D341Med (cell line): ENCODE measurements at places on chromosomes 12 and 14.

DNA sequence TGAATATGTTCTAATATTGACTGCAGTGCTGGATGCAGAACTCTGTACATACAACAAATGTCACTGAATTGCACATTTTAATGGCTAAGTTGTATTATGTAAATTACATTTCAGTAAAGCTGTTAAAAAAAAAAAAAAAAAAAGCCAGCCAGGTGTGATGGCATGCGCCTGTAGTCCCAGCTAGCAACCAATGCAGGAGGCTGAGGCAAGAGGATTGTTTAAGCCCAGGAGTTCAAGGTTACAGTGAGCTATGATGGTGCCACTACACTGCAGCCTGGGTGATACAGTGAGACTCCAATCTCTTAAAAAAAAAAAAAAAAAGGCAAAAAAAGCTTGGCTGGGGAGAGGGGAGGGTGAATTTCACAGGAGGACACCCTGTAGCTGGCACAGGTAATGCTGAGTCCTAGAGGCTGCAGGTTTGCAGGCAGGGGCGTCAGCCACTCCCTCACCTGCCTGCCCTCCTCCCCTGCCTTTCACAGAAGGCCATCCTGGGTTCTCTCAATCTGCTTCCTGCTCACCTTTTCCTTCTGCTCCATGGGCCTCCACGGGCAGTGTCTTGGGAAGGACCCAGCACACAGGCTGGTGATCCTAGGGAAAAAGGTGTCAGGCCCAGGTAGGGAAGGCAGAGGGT is 40.7 kb downstream of the TESC start:
- DNase-seq, result no peak

- no peak for DNase-seq
These were observed 290.2 kb downstream of the PRKD1 start for GRCh38 chr14:29637411-29637810.

- no peak for DNase-seq
These were observed 276.8 kb downstream of the PCNX1 start for GRCh38 chr14:71183876-71184689.

- DNase-seq, result no peak
These were observed 4.8 kb downstream of the NR4A1 start for GRCh38 chr12:52055731-52056711.

DNA sequence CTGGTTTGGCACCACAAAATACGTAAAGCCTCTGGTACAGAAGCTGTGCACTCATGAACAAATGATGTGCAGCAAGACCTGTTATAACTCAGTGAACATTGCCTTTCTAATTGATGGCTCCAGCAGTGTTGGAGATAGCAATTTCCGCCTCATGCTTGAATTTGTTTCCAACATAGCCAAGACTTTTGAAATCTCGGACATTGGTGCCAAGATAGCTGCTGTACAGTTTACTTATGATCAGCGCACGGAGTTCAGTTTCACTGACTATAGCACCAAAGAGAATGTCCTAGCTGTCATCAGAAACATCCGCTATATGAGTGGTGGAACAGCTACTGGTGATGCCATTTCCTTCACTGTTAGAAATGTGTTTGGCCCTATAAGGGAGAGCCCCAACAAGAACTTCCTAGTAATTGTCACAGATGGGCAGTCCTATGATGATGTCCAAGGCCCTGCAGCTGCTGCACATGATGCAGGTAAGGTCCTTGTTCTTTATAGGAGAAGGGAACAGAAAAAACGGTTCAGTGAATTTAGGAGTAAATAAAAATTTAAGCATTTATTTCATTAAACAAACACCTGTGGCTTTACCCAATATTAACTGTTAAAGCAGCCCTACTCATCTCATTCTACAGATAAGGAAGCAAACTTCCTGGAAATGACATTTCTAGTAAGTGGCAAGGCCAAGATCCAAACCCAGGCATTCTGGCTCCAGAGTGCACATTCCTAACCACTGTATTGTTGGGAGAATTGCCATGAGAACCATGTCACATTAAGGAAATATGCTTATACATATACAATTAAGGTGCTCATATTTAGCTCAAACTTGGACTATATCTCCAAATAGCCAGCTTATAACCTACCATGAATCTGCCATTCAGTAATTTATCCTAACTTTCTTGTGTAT is 11.7 kb downstream of the COCH start:
- DNase-seq, result no peak

DNA sequence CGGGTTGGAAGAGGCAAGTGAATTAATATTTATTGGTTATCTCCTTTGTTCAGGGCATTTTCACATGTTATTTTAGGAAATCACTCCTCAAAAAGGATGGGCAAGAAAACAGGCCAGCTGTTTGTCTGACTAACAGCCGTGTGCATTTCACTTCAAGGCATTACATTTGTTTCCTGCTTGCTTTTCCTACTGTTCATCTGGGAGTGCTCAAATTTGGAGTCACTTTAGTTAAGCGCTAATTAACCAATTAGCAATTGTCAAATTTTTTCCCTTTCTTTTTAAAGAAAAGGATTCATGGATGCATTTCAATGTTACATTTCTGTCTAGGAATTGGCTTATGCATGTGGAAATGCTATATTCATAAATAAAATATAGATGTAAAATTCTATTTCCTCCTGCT is 415.9 kb downstream of the NELL2 start:
- no peak for DNase-seq

DNA sequence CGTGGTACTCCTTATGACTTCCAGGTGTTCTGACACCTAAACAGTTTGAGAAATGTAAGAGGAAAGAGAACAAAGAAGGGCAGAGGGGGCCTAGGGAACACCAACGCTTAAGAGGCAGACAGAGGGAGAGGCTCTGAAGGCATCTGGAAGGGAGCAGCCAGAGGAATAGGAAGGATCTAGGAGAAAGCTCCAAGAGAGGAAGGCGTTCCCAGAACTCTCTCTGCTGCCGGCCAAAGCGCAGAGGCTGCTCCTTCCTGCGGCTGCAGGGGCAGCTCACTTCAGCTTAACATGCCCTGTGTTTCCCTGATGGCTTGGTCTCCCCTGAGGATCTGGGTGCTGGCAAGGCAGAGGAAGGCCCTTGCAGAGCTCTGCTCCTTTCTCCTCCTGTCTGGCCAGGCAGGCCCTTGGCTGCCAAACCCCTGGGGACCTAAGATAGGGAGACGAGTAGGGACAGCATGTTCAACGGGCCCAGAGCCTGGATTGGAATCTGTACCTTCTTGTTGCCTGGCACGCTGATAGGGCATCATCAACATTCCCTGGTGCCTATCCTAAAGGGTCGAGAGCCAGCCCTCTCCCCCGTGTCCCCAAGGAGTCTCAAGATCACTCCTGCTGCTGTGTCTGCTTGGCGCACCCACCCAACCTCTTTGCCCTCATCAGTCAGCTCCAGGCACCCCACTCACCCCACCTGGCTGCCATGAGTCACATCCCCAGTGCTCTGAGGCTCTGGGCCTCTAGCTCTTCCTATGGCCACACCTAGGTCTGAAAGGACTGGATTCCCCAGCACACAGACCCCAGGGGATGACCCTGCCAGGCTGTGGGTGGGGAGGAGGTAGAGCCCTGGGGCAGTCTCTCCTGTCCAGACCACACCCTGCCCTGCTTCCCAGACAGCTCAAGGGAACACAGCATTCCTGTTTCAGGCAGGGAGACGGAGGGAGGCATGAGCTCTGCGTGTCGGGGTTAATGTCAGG is 45.6 kb downstream of the LTBP2 start:
- no peak for DNase-seq

DNA sequence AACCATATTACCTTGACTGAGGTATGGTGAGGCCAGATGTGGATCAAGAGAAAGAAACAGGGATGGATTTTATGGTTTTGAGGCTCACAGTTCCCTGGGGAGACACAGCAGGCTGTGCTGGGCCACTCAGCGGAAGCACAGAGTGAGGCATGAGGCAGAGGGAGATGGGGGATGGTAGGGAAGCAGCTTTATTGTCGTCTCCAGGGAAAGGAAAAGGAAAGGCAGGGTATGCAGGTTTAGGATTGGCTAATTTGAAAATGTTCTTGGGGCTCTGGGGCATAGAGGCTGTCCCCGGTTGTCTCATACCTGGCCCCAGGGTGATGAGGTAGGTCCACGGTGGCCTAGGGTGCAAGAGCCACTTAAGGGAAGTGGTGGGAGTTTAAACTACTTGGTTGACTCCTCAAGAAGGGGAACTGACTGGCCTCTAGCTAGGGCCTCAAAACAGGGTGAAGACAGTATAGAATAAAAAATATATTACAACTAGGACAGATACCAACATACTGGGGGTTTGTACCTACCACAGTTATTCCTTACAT is 322.8 kb downstream of the RGS6 start:
- DNase-seq, result no peak
